ENCODE measurements at places on chromosomes 5 and 9. TPM values are rescaled to one million over a fixed set of nuclear protein-coding genes. Genes with fewer than 3 reads are reported as not detected.

Gene PCDHA12
- 3.8 TPM for total RNA-seq

Gene ACOT12
- total RNA-seq: not detected

Gene SHLD3
- 5.8 TPM for total RNA-seq

Gene CDX1
- total RNA-seq: not detected

Gene RHOBTB3
- 3.4 TPM for total RNA-seq

Gene SOHLH1
- not detected for total RNA-seq

Gene COL15A1
- not detected for total RNA-seq

Gene BAAT
- total RNA-seq: 0.07 TPM

Gene ASPN
- not detected for total RNA-seq

Gene ABCA2
- total RNA-seq: 4.1 TPM

Gene CYLC2
- total RNA-seq: not detected

Gene GAS1
- 0.34 TPM for total RNA-seq

Measured in nasal cavity respiratory epithelium epithelial cell of viscerocranial mucosa (primary cell).